ENCODE measurements at places on chromosomes 4 and X.

DNA sequence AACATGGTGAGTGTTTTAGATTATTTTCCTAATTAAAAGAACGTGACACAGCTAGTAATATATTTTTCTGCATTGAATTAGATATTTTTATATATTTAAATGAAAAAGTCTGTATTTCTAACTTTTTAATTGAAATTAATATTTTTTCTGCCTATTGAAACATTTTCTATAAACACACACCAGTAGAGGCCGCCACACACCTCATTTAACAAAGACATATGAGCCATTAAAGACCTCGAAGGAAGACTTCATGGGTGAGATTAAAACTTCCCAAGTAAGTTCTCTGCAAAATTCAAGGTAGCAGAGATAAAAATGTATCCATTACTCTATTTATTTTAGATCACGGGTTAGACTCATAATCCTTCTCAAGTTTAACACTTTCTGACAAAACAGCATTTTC lies 8.3 kb downstream of the SLITRK2 start:
- no peak for DNase-seq

DNA sequence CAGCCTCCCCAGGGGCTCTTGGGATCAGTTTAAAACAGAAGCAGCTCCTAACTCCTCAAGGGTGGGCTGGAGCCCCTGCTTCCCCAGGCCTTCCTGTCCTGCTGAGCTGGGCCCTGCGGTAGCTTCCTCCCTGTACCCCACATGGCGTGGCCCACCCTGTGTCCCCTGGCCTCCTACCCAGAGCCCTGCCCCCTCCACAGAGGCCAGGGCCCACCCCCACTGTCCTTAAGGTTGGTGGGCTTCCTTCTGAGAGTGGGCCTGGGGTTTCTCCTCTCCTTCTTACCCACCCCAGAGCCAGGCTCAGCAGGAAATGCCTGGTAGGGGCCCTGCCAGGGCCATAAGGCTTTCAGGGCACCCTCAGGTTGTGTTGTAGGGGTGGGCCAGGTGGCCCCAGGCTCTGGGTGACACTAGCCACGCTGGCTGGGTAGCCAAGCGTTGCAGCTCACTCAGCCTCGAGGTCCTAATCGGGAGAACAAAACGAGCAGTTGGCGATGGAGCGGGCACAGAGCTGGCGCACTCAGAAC lies 11.6 kb downstream of the SH3BP2 start:
- no peak for DNase-seq

GRCh38 chr4:16270454-16271328 lies 44.4 kb upstream of the TAPT1 start:
- no peak for DNase-seq

GRCh38 chr4:52038103-52038912 lies at the start of gene SGCB:
TSS of gene SGCB (minus strand) at chr4:52038299. CDS start at chr4:52038259, 40 bp downstream.
- DNase-seq: peak; percentile 76

- DNase-seq: no peak
Measured at GRCh38 chrX:123348468-123348867, 164.4 kb downstream of the GRIA3 start.

GRCh38 chr4:155735496-155735895 lies 23.3 kb upstream of the GUCY1B1 start:
- no peak for DNase-seq

GRCh38 chr4:57465321-57466056 lies 355.3 kb upstream of the IGFBP7 start:
- no peak for DNase-seq

DNA sequence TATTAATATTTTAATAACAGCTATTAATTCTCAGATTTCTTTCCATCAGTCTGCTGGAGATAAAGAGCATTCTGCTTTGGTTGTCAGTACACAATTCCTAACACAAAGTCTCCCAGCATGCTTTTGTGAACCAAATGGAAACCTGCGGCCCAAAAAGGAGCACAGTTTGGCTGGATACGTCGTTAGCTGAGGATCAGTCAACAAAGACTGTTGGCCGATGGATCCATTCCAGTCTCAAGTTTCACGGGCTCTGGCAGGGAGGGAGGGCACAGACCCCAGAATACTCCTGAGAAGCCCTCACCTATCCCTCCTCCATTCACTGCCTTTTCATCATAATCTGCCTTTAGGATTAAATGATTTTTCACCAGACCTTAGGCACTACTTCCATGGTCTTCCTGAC lies 26.3 kb upstream of the PRSS48 start:
- no peak for DNase-seq

DNA sequence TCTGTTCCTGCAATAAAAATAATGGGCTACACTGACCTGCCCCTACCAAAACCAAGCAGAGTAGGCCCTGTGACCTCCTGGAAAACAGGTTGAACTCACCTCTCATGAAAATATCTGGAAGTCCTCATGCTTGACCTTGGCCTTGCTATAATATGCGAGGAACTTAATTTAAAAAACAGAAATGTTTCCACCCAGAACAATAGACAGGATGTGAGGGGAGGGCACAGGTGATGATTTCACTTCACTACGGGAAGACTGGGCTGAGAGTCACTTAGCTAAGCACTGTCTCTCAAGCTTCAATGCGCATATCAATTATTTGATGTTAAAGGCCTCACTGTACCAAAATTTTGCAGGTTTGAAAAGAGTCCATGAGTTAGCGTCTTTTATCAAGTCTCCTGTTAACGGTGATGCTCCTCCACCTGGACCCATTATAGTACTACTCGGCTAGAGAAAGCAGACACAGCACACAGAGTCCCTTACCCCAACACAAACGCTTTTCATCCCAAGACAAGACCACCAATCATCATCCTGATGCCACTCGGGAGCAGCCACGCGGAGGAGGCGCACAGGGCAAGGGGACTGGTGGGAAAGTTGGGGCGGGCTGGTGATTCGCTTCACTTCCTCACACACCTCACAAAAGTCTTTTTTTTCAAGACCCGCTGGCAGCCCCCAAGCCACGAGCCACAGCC lies 25.9 kb downstream of the ZNF721 start:
- no peak for DNase-seq

GRCh38 chr4:73815145-73815544 lies 21.3 kb upstream of the CXCL6 start:
- no peak for DNase-seq

DNA sequence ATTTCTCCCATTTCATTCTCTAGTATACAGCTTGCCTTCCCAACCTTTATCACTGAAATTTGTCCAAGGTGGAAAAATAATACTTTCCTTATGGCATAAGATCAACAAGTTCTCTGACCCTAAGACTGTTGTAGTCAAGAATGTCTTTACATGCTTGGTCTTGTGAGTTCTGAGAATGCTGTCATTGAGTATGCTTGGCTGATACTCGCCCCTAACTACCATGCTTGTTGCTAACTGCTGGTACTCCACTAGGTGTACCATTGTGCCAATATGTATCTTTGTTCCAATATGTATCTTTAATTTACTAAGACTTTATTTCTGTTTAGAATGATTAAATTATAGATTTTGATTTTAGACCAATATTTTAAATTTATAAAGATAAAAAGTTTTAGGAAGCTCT lies 796.4 kb downstream of the PCDH7 start:
- no peak for DNase-seq

DNA sequence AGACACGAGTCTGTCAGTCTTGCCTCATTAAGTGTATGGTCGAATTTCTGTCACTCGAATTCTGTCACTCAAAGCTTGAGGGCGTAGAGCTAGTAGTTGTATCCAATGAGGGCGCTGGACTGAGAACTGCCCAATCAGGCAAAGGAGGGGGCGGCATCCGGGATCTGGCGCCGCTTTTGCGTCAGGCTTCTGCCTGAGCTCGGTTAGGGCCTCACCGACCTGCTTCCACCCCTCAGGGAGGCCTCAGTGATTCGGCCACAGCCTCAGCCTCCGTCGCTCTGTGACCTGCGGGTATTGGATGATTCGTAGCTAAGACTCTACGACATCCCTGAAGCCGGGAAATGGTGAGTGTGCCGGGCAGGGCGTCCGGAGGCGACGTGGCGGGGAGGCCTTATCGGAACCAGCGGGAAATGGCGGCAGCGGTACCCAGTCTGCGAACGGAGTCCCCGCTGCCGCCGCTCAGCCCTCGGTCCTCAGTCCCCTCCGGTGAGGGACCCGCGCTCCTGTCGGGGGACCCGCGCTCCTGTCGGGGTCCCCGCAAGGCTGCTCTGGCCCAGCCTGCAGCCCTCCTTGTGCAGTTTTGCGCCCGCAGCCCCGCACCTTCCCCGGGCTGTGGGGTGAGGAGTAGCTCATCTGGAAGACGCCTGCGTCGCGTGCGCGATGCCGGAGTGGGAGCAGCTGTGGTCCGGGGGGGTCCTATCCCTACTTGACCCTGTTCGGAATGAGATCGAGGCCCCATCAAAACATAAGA lies 88.3 kb downstream of the ZNF718 start:
- DNase-seq: peak; percentile 7

DNA sequence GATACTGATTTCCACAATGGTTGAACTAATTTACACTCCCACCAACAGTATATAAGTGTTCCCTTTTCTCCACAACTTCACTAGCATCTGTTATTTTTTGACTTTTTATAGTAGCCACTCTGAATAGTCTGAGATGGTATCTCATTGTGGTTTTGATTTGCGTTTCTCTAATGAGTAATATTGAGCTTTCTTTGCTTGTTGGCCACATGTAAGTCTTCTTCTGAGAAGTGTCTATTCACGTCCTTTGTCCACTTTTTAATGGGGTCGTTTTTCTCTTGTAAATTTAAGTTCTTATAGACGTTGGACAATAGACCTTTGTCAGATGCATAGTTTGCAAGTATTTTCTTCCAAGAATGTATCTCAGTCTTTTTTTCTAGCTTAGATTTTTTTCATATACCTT lies 10.0 kb downstream of the FBXW7 start:
- DNase-seq: no peak

GRCh38 chr4:181261279-181261678 lies 981.9 kb upstream of the TENM3 start:
- no peak for DNase-seq

GRCh38 chr4:145731028-145731427 lies 51.1 kb downstream of the C4orf51 start:
- no peak for DNase-seq

DNA sequence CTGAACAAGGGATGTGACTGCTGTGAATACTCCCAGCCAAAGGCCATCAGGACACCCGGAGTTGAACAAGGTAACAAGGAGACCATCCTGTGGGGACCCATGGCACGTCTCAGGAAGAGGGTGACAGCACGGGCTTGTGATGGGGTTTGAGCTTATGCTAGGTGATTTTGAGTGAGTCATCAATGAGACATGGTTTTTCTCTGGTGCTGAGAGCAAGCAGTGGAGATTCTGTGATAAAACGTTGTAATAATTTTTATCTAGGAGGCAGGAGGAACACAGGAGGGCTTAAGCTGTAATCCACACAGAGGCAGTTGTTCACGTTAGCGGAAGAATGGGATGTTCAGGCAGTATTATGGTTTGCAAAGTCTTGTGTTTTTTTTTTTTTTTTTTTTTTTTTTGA lies 36.0 kb downstream of the TRIML1 start:
- DNase-seq: no peak

- DNase-seq: no peak
Measured at GRCh38 chrX:101744085-101744484, 84.4 kb upstream of the ARMCX2 start.

- DNase-seq: no peak
Measured at GRCh38 chrX:97446298-97446882, 562.7 kb downstream of the RPA4 start.

DNA sequence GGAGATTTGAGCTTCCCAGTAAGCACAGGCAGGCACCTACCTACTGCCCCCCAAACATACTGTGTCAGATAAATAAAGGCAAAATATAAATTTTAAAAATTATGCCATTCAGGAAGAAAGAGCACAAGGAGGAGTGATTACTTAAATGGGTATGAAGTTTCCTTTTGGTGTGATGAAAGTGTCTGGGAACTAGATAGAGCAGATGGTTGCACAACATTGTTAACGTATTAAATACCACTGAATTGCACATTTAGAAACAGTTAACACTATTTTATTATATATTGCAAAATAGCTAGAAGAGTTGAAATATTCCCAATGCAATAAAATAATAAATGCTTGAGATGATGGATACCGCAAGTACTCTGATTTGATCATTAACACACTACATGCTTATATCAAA lies 374.7 kb upstream of the FGF13 start:
- no peak for DNase-seq

DNA sequence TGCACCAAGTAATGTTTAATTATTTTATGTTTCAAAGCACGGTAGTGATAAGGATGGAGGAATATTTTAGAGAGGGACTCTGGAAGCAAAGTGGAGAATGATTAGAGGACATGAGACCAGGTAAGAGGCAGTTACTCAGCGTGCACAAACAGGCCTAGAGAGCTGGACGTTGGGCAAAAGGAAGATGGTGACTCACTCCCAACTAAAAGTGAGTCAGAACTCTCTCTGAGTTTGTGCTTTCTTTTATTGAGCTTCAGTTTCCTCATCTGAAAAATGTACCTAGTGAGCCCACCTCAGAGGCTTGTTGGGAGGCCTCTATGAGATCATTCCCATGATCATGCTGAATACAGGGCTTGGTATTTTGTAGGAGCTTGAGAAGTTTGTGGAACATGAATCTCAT lies 1.6 kb upstream of the ZC4H2 start:
- DNase-seq: no peak

Data from CD4-positive, alpha-beta T cell treated with Interleukin-12 subunit alpha and Interleukin-12 subunit beta, for 1 hour (primary cell).